ENCODE measurements at places on chromosomes 1 and 21. TPM values are rescaled to one million over a fixed set of nuclear protein-coding genes. Genes with fewer than 3 reads are reported as not detected.

NBPF1 gene
- total RNA-seq: 9.2 TPM

S100A7 gene
- not detected for total RNA-seq

GSTM5 gene
- total RNA-seq: 23.3 TPM

SPATA17 gene
- total RNA-seq: not detected

DNA sequence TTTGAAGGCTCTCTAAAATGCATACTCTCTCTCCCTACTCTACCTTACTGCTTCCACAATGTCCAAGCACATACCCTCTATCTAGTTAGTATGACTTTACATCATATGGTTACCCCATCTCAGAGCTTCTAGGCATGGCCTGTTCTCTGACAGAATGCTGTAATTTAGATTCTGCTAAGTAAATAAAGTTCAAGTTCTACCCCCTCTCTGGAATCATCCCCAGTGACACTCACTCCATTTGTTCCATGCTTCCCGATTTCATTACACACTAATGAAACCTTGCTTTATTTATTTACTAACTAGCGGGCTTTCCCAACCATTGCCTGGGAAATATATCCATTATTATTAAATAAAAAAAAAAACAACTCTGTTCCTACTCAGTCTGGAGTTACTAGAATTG is 7.3 kb downstream of the CRYZL1 start:
- DNase-seq: no peak

- no peak for DNase-seq
Observed at GRCh38 chr1:95002540-95003432, 70.0 kb downstream of the ALG14 start.

- DNase-seq: no peak
Observed at GRCh38 chr1:24955161-24955560, 25.1 kb upstream of the RUNX3 start.

DNA sequence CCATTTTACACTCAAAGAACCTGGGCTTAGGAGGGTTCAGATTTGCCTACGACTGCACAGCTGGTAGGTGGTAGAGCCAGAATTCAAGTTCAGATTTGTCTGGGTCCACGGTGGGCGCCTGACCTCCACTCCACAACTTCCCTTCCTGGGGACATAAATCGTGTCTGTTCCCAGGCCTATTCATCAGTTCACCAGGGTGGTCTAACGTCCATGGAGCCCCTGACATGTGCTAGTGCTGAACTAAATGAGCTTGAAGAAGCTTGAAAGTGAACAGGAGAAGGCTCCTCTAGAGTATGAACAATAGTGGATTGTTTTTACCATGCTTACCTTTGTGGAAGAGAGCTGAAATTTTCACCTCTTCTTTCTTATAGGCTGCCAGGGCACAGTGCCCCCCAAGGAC is 32.5 kb upstream of the KIF1B start:
- no peak for DNase-seq

DNA sequence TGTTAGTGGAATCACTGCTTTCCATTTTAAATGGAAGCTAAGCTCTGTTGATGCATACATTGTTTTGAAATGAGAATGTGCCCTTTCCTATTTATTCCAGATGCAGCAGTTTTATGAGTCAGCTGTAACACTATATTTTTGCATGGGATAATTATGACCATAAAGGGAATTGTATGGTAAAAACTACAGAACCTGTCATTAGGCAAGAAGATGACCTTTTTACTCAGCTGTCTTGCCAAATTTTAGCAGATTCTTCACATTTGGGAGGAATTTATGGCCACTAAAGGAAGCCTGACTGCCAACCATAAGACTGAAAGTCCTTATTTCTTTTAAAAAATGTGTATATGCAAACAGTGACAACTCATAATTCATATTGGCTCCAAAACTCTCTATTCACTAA is 356.3 kb upstream of the PRMT6 start:
- no peak for DNase-seq

Data from ascending aorta (tissue), 2 donors.